ENCODE measurements at places on chromosomes 16 and 17.

DNA sequence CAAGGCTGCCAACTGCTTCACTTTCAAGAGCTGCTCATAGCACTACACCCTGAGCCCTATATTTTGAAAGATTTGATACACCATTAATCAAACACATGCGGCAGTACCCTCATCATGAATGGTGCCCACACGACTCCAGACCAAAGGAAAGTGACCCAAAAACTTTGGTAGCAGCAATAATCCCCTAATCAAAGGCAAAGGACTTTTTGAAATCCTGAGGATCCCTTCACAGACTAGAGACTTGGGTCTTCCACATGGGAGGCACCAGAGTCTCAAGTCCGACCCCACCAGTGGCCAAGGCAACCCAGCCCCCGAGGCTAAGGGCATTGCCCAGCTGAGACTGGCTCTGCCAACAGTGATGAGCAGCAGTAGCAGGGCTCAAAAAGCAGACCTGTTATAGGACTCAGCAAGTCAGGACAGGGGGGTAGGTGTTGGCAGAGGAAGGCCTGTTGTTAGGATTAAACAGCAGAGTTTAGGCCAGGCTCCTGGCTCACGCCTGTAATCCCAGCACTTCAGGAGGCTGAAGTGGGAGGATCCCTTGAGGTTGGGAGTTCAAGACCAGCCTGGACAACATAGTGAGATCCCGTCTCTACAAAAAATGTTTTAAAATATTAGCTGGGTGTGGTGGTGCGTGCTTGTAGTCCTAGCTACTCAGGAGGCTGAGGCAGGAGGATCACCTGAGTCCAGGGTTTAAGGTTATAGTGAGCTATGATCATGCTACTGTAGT is 3.2 kb downstream of the TRIM25 start:
- no peak for DNase-seq

GRCh38 chr16:13315642-13316427 is 414.4 kb downstream of the SHISA9 start:
- no peak for DNase-seq

- no peak for DNase-seq
These were observed 133.3 kb upstream of the CIBAR2 start for GRCh38 chr16:85245307-85246172.

DNA sequence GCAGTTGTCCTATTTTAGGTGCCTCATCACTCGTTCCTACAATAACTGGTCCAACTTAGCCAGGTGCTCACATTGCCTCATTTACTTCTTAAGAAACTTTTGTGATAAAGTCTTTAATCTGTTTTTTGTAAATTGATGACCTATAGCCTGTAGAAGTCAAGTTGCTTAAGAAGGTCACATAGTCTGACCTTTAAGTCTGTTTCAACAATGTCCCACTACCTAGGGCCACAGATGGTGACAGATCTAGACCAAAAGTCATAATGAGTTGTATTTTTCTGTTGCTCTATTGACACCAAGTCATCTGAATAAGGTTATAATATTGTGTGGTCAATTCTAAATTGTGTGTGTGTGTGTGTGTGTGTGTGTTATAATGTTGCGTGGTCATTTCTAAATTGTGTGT is 45.1 kb downstream of the ABCA9 start:
- DNase-seq, result no peak

GRCh38 chr17:33015716-33016346 is 24.2 kb downstream of the SPACA3 start:
- DNase-seq, result no peak

- DNase-seq, result no peak
These were observed 406.5 kb downstream of the SHISA9 start for GRCh38 chr16:13307851-13308250.

DNA sequence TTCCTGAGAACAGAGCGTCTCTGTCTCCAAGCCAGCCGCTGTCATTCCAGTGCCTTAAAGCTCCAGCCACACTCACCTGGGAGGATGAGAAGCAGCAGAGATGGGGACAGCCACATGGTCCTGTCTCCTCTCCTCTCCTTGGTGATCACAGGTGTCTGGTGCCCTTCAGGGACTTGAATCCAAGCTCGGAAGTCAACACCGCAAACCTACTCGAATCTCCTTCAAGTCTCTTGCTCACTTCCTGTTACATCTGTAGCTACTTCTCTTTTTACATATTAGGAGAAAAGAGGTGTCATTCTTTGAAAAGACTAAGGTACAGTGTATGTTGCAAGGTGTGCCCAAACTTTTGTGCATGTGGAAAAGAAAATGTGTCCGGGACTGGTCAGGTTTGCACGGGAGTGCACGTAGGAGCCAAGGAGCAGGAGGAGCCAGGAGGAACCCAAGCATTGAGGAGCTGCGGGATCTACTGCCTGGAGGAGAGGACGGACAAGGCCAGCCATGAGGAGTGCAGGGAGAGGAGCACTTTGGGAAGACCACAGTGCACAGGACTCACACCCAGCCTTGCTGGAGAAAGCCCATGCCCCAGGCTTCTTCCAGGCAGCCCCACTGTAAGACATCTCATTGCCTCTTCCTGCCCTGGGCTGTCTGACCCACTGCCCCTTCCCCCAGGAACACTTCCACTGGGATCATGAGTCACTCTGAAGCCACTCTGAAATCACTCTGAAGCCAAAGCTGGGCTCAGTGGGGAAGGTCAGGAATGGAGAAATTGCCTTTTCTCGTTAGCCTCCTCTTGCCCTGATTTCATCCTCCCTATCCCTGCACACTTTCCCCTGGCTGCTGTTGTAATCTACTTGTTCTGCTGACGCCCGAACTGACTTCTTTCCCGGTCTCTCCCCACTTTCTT is at the start of gene CD300LD:
CD300LD (minus strand) TSS at position 197 of the 904 bp plus-strand sequence; CDS start at position 116, 81 bp downstream.
- DNase-seq, result no peak

Data from NCI-H187 treated with DMSO at 0.1 percent for 48 hours (cell line).